ENCODE measurements at places on chromosomes 12 and 14. TPM values are rescaled to one million over a fixed set of nuclear protein-coding genes. Genes with fewer than 3 reads are reported as not detected.

GRCh38 chr14:34843011-34843554 is 32.1 kb downstream of the BAZ1A start:
- DNase-seq: peak; percentile 79

The KRT86 gene
- total RNA-seq: under 0.01 TPM

The TAS2R30 gene
- 9.1 TPM for total RNA-seq

- no peak for DNase-seq
Measured at GRCh38 chr12:81300454-81300853, 222.6 kb downstream of the ACSS3 start.

GRCh38 chr12:21627924-21628323 is 23.3 kb upstream of the GYS2 start:
- DNase-seq: no peak

- DNase-seq: no peak
Measured at GRCh38 chr12:107560165-107560898, 125.3 kb upstream of the PWP1 start.

GRCh38 chr12:19480459-19480858 is 41.2 kb downstream of the AEBP2 start:
- no peak for DNase-seq

- DNase-seq: no peak
Measured at GRCh38 chr14:105943973-105944602, 417.7 kb downstream of the TMEM121 start.

All from fibroblast of villous mesenchyme (primary cell).